PC-3 (cell line): ENCODE measurements at places on chromosomes 7 and 10.

DNA sequence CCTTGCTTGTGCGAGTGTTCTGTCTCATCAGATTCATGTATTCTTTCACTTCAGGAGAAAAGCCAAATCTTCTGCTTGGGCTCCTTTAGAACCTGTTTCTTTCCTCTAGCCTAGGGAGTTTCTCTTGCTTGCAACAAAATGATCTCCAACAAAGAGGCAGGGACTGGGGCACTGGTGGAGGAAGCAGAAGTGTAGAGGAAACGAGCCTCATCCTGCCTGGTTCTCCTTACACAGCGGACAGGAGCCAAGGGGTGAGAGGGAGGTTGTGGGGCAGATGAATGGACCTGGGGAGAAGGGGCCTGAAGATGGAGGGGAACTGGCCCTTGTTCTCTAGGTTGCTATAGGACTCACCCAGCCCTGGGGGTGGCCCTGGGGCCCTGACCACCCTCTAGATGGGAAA is 141.1 kb downstream of the PKD1L1 start:
- no peak for DNase-seq
- H3K4me1 ChIP-seq: peaks cover 17% of the 10 kb centered on the region
- H3K36me3 ChIP-seq: no peaks in the 10 kb centered on the region

DNA sequence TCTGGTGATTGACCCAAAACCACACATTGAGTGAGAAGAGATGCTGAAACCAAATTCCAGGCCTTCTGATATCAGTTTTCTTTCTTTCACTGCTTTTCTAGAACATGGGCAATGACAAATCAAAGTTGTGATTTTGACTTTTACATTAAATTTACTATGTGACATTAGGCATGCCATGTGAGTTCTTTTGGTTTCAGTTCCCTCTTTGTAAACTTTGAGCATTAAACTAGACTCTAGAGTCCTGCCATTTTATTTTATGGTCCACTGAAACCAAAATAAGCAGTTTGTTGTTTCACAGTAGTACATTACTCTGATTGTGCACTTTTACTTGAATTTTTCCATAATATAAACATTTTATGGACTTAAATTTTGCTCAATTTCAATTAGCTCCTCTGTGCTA is 381.1 kb upstream of the SEMA3D start:
- H3K4me3 ChIP-seq: no peak overlapping the region

DNA sequence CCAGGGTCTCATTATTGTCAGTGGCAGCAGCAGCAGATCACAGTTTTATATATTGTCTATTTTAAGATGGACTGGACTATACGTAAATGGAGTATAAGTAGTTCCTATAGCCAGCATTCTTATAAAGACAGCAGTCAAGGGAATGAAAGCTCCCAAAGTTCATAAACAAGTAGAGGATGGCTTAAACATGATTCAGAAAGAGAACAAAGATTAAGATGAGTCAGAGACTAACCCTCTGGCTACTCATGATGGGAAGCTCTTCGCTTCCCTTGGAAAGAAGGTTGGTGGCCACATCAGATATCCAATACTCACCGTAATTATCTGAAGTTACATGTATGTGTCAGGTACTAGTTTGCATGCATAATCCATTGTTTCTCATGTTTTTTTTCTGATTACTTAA is 277.0 kb downstream of the INHBA start:
- peak; percentile 89 for DNase-seq
- peak overlapping the region; percentile 86 for H3K27ac ChIP-seq
- peaks cover 22% of the 10 kb centered on the region for H3K4me1 ChIP-seq
- no peak overlapping the region for H3K4me3 ChIP-seq

GRCh38 chr7:16347066-16347826 is 74.1 kb downstream of the CRPPA start:
- no peaks in the 10 kb centered on the region for H3K36me3 ChIP-seq
- no peak overlapping the region for H3K4me3 ChIP-seq
- H3K27me3 ChIP-seq: no peaks in the 10 kb centered on the region
- peak; percentile 15 for DNase-seq

DNA sequence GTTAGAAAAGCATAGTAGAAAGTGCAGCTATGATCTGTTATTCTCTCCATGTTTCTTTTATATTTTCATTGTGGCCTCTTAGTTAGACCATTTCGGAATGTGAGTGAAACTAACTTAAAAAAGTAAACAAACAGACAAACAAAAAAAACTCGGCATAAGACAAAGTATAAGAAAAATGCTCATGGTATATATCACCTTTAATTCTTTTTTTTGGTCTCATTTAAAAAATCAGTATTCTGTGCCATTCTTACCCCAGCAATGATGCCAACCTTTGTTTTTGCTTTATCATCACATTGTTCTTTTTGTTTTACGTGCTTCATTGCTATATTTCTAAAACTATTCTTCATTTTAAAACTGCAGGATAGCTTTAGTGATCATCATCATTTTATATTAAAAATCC is 2.8 kb upstream of the TMEM229A start:
- no peak overlapping the region for H3K27ac ChIP-seq
- peaks cover 75% of the 10 kb centered on the region for H3K27me3 ChIP-seq
- no peaks in the 10 kb centered on the region for H3K36me3 ChIP-seq
- H3K4me1 ChIP-seq: peaks cover 10% of the 10 kb centered on the region; the same call in 1 of the 2 replicates

DNA sequence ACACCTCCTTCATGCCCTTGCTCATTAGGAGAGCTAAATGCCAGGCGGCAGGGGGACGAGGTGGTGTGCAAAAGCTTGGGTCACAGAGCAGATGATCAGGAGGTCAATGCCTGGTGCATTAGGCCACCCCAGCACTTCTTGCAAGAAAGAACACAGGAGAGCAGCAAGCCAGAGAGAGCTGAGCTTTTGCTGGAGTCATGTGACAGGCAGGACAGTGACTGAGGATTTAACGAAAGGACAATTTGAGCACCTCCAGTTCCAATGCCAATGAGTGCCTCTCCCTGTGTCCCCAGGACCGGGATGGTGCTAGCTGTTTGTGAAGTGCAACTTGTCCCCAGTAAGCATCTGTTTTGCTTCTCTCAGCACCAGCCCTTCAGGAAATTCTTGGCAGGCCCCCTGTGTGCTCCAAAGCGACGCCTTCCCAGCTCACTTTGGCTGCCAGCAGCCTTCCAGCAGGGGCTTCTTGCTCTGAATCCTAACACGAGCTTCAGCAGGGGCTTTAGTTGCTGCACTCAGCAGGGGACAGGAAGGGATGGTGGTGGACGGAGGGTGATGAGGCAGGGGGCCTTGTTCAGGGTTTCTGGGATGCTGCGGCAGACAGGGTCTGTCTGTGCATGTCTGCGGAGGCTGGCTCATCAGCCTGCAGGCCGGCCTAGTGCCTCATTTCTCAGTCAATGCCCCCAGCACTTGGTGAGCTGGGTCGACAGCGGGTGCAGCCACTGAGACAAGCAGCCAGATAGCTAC is 368.1 kb downstream of the RPS24 start:
- no peak overlapping the region for H3K4me3 ChIP-seq
- H3K27me3 ChIP-seq: peaks cover 52% of the 10 kb centered on the region
- no peak overlapping the region for H3K27ac ChIP-seq
- no peaks in the 10 kb centered on the region for H3K36me3 ChIP-seq
- no peak for DNase-seq

- peak overlapping the region; percentile 84 for H3K27ac ChIP-seq
- peaks cover 13% of the 10 kb centered on the region; the same call in 1 of the 2 replicates for H3K36me3 ChIP-seq
- H3K4me3 ChIP-seq: peak overlapping the region; percentile 78
- H3K27me3 ChIP-seq: no peaks in the 10 kb centered on the region
- peak; percentile 72 for DNase-seq
Observed at GRCh38 chr7:27148031-27148755, 619 bp upstream of the HOXA6 start.

- H3K27ac ChIP-seq: no peak overlapping the region
- H3K27me3 ChIP-seq: no peaks in the 10 kb centered on the region
- no peak for DNase-seq
- no peaks in the 10 kb centered on the region for H3K4me1 ChIP-seq
Observed at GRCh38 chr10:81096558-81096957, 558.9 kb downstream of the SH2D4B start.

DNA sequence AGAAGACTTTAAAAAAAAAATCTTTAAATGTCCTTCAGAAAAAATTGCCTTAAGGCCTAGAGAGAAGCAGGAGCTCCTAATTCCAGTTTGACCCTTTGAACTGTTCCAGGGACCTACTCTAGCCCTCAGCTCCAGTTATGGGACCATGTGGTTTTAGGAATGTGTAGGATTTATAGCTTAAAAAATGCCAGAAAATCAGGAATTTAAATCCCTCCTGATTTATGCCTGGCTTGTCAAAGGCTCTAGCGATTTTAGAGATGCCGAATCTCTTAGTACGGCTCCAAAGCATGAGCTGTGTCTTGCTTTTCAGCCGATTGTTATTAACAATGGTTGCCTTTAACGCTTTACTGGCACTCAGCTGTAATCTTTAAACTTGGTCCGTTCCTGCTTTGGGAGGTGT is 130.6 kb upstream of the NPVF start:
- H3K36me3 ChIP-seq: no peaks in the 10 kb centered on the region
- no peak overlapping the region for H3K27ac ChIP-seq
- peaks cover 47% of the 10 kb centered on the region for H3K27me3 ChIP-seq
- H3K4me1 ChIP-seq: no peaks in the 10 kb centered on the region

DNA sequence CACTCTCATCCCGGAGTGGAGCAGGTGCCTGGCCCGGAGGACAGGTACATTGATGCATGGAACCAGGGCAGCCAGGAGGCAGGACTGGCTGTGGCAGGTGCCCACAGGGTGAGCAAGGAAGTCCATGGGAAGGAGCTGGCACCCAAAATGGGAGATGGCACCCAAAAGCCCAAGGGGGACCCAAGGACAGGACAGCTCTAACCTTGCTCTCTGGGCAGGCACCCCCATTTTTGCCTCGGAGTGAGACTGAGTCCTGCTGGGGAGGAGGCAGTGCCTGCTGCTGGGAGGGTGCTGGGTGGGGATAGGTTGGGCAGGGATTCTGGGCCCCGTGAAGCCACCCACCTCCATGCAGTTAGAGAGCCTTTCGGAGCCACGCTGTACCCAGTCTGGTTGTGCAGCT is 234.5 kb downstream of the TCERG1L start:
- no peaks in the 10 kb centered on the region for H3K4me1 ChIP-seq
- DNase-seq: no peak
- H3K36me3 ChIP-seq: no peaks in the 10 kb centered on the region
- H3K27me3 ChIP-seq: no peaks in the 10 kb centered on the region
- no peak overlapping the region for H3K27ac ChIP-seq

DNA sequence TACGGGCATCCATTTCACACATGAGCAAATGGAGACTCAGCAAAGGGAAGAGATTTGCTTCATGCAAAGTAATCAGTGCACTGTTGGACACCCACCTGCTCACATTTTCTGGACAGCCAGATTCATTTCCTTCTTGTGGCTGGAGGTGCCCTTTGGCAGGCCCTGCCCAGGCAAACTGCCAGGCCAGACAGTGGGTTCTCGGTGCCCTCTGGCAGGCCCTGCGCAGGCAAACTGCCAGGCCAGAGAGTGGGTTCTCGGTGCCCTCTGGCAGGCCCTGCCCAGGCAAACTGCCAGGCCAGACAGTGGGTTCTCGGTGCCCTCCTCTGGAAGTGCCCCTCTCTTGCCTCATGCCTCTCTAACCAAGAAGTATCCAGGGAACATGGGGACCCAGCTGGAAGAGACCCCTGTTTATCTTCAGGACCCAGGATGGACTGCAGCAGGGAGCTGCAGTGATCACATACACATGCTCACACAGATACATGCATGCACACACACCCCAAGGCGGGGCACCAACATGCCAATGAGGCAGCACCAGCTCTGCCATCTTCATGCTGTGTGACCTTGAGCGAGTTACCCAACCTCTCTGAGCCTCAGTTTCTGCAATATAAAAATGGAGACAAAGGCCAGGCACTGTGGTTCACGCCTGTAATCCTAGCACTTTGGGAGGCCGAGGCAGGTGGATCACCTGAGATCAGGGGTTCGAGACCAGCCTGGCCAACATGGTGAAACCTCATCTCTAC is 67.1 kb downstream of the OAT start:
- no peaks in the 10 kb centered on the region for H3K36me3 ChIP-seq
- H3K4me3 ChIP-seq: no peak overlapping the region
- no peak overlapping the region for H3K27ac ChIP-seq
- H3K4me1 ChIP-seq: no peaks in the 10 kb centered on the region

GRCh38 chr7:4993471-4993870 is 34.5 kb upstream of the MMD2 start:
- H3K36me3 ChIP-seq: peaks cover 7% of the 10 kb centered on the region; the same call in 1 of the 2 replicates
- no peak for DNase-seq
- no peak overlapping the region for H3K27ac ChIP-seq

DNA sequence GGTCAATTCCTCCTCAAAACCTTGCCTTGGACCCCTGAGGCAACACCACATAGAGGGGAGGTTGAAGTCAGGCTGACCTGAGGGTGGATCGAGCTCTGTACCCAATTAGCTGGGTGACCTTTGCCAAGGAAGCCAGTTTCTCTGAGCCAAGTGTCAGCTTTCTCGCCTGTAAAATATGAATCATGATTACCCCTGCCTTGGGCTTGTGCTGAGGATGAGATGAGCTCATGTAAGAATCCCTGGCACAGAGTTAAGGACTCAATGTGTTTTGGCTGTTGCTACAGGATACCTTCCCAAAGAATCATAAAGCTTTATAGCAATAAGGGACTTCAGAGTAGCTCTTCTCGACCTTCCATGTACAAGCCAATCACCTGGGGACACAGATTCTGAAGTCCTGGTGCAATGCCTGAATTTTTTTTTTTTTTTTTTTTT is 43.5 kb upstream of the CACUL1 start:
- no peaks in the 10 kb centered on the region for H3K27me3 ChIP-seq
- H3K36me3 ChIP-seq: no peaks in the 10 kb centered on the region
- no peak overlapping the region for H3K4me3 ChIP-seq
- DNase-seq: peak; percentile 67

DNA sequence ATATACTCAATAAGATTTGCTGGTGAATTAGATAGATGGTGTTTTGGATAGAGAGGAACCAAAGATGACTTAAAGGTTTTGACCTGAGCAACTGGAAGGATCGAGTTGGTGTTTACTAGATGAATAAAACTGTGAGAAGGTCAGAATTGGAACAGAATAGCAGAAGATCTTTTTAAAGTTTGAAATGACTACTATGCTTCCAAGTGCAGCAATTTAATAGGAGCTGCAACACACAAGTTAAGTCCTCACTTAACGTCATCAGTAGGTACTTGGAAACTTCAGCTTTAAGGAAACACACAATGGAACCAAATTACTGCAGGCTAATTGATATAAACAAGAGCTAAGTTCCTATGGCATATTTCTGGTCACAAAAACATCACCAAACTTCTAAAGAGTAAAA is 86.5 kb downstream of the RTKN2 start:
- H3K27me3 ChIP-seq: no peaks in the 10 kb centered on the region
- H3K27ac ChIP-seq: no peak overlapping the region
- peaks cover 11% of the 10 kb centered on the region for H3K4me1 ChIP-seq
- no peak overlapping the region for H3K4me3 ChIP-seq

DNA sequence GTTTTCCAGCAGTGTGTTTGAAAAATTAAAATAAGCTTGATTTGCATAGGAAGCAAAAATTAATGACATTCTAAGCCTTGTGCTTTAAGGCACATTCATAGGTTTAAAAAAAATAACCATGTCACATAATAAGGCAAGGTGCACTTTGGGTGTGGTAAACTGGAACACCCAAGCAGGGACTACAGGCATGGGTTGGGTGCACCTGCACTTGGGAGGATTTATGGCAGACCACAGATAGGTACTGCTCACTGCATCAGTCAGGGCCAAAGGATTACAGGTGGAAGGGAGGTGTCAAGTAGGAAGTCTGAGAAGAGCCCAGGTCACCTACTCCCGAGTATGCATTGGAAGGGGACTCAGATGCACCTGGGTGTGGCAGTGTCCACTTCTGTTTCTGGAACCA is 753.7 kb downstream of the SUGCT start:
- H3K4me1 ChIP-seq: peaks cover 10% of the 10 kb centered on the region
- H3K27ac ChIP-seq: no peak overlapping the region
- no peak for DNase-seq
- H3K27me3 ChIP-seq: no peaks in the 10 kb centered on the region

GRCh38 chr7:75638594-75639070 is 100.1 kb downstream of the HIP1 start:
- DNase-seq: peak; percentile 35
- H3K27me3 ChIP-seq: no peaks in the 10 kb centered on the region
- no peaks in the 10 kb centered on the region for H3K36me3 ChIP-seq
- peaks cover 5% of the 10 kb centered on the region for H3K4me1 ChIP-seq
